ENCODE measurements at places on chromosomes 2 and 18.

DNA sequence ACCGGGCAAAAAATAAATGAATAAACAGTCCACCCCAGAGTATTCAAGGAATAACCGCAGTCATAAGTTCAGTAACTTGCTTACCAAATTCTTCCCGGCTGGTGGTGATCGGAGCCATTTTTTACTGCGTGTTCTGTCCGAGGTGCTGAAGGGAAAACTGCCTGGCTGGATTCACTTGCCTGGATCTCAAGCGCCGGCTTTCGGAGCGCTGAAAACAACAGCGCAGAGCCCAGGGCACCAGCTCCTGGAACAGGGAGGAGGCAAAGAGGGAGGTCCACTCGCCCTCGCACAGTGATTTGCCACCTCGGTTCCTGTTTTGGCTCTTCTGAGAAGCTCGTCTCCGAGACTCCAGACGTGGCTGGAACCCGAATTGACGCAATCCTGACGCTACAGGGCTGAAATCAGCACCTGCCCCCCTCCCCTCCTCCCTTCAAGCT, at the start of gene SYT4:
Gene SYT4, minus strand, starts transcription at position 327 of the 437 bp plus-strand sequence. Its CDS starts 209 bp downstream, at position 118.
- peak; percentile 5 for DNase-seq

- DNase-seq, result no peak
Observed at GRCh38 chr2:119082821-119083400, 75.6 kb downstream of the C1QL2 start.

DNA sequence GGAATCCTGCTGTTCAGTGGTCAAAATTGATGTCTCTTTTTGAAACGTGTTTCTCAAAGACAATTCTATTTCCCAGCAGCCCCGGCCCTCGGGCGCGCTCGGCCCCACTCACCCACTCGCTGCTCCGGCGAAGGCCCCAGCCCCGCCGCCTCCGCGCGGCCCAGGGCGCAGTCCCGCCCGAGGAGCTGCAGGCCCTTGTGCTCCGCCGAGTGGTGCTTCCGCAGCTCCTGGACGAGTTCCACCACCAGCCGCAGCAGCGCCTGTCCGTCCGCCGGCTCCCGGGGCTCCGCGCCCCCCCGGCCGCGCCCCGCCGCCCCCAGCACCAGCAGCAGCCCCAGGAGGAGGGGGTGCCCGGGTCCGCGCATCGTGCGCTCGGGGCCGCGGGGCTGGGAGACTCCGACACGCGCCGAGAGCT, 413 bp downstream of the ALKAL2 start:
- no peak for DNase-seq

DNA sequence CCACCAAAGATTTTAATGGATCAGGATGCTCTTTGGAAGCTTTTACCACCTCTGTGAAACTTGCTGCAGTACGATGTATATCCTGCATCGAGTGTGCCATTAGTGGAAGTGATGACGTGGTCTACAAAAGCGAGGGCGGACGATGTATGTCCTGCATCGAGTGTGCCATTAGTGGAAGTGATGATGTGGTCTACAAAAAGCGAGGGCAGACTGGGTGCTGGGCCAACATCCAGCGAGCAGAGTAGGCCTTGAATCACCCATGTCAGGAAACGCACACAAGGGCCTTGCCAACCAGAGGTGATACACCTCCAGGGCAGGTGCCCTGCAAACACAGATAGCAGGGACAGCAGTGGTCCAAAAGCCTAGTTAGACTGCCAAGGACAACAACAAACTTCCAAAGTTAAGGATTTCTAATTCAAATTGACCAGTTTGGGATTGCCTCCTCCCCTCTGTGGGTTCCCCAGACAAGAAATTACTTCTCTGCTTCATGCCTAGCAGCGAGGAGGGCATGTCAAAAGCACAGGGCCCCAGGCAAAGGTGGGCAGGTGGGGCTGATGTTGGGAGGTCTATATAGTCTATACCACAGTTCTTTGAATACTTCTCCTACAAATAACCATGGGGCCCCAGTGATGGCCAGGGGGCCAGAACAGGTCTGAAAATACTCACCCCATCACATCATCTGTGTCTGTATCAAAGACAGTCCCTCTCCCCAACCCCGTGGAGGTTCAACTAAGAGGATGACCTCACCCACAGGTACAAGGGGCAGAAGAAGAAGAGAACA, 70.2 kb downstream of the ADD2 start:
- no peak for DNase-seq

DNA sequence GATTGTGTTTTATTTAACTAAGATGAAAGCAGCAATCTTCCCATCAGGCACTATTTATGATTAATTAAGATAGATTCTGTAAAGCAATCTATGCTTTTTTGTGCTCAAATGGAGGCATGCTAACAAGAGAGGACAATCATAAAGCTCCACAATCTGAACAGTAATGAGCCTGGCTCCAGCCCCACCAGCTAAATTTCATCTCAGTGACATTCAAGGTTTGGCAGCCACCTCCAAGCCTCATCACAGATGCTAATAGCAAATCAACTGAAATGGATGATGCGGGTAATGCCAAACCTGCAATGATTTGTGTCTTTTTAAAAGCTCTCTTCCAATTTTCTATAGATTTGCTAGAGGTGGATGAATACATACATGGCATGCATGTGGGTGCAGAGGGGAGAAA, 456.6 kb downstream of the TDRD15 start:
- no peak for DNase-seq

GRCh38 chr2:104755026-104755878, 98.7 kb upstream of the POU3F3 start:
- no peak for DNase-seq

GRCh38 chr2:241465543-241465942, 42.8 kb downstream of the STK25 start:
- no peak for DNase-seq

- no peak for DNase-seq
Observed at GRCh38 chr18:58101291-58101794, 57.3 kb downstream of the NEDD4L start.

DNA sequence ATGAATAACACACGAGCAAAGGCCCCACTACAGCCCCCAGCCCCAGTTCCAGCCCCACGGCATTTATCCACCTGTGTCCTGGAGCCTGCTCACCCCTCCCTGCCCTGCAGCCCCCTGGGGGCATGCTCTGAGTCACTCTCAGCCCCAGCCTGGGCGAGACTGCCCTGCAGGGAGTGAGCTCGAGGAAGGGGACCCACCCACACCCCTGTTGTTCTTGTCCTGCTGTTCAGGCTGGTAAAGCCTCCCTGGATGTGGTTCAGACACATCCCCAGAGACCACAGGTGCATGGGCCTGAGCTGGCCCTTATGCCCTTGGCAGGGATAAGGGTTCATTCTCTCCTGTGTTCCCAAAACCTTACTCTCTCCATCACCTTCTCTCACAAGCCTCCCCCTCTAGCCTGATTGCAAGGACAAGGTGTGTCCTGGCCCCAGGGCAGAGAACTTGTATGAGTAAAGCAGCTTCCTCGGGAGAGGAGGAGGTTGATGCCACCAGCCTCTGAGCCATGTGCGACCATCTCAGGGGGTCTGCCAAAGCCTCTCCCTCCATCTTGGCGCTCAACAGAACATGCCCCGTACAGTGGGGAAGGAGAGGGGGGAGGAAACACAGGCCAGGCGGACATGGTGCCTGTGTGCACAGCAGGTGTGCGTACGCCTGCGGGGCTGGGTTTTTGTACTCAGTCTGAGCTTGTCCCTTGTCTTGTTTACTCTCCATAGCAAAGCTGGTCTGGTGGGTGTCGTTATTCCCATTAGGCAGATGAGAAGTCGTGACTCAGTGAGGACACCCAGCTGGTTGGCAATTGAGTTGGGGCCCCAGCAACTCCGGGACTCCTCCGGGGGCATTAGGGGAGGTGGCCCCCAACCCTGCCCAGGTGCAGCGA, 64.4 kb downstream of the CIB4 start:
- DNase-seq, result no peak

DNA sequence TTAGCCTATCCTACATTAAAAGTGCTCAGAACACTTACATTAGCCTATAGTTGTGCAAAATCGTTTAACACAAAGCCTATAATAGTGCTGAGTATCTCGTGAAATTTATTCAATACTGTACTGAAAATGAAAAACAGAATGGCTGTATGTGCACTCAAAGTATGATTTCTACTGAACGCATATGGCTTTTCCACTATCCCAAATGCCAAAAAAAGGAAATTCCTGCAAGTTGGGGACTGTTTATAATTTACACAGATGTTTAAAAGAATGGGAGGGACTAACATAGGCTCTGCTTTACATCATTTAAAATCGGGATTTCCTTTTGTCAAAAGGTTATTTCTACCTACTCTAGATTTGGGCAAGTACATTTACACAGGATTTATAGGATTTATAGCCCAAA, 101.4 kb upstream of the PELI1 start:
- no peak for DNase-seq

DNA sequence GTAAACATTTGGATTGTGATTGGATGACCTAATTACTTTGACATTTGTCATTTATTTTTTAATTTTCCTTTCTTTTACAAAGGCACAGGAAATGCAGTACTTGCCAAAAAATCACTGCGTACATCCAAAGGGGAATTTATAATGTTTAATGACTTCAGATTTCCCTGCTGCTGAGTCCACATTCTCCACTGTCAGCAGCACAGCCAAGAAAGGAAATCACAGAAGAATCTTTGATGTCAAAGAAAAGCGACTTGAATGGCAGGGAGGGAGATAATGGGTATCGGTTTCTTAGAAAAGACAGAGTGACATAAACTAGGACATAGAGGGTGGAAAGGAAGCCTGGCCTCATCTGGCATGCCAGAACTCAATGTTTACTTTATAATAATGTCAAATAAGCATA, 41.4 kb upstream of the COPS8 start:
- DNase-seq, result no peak

DNA sequence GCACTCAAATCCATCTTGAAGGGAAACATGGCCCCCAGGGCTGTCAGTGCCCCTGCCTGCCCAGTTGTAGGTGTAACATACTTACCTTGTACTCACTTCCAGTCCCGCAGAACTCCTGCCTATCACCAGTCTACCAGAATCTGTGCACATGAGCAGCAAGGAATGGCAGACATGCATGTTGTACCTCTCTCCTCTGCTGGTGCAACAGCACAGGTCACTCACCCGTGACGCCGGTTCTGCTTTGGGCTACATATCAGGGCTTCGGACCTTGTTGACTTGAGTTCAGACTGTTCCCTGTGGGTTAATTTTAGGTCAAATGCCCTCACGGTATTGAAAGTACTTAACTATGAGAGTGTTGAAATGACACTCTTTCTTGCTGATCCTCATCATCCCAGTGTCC, 215.7 kb downstream of the TPGS2 start:
- no peak for DNase-seq

DNA sequence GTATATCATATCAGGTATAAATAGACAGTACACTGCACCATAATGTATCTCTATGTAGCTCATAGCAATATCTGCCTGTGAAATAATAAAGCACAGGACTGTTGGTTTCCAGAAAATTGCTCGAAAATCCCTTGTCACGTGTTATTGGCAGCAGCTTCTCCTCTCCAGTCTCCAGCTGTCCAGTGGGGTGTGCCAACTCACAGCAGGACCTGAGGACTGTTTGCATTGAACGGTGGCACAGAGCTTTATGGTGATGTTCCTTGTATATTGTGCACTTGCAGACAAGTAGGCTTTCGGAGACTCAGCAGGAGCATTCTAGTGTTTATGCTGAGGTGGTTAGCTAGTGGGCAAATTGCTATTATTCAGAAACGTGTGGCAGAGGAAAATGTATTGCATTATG, 182.2 kb upstream of the ATP5MC3 start:
- no peak for DNase-seq

- no peak for DNase-seq
Observed at GRCh38 chr2:42105330-42106256, 57.8 kb downstream of the PKDCC start.

All from HFFc6 (cell line).